ENCODE measurements at places on chromosomes 16 and 17.
A peak's percentile ranks its signal among the peaks of the same experiment; 100 is the strongest.

DNA sequence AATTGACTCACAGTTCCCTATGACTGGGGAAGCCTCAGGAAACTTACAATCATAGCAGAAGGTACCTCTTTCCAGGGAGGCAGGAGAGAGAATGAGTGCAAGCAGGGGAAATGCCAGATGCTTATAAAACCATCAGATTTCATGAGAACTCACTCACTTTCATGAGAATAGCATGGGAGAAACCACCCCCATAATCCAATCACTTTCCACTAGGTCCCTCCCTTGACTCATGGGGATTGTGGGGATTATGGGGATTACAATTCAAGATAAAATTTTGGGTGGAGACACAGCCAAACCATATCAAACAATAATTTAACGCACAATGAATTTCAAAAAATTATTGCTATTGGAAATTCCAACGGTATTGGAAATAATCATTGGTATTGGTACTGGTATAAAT is 15.1 kb downstream of the ABCA9 start:
- DNase-seq, result no peak

- no peak for DNase-seq
Measured at GRCh38 chr17:80660527-80661198, 116.0 kb downstream of the RPTOR start.

DNA sequence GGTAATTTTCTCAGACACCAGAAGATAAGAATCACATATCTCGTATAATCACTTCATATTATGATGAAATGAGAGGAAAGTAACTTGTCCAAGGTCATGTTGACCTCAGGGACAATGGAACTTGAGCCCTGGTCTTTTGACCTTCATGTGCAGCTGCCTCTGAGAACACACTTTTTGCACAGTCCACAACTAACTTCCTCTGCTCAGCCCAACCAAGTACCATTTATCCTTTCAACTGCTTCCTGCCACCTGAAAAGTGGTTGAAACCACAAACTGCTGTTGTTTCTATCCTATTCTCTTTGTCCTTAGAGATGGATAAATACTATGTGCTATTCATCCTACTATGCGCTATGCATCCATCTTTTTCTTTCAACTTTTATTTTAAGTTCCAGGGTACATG is 2.3 kb upstream of the CCL1 start:
- peak; percentile 42 for DNase-seq

DNA sequence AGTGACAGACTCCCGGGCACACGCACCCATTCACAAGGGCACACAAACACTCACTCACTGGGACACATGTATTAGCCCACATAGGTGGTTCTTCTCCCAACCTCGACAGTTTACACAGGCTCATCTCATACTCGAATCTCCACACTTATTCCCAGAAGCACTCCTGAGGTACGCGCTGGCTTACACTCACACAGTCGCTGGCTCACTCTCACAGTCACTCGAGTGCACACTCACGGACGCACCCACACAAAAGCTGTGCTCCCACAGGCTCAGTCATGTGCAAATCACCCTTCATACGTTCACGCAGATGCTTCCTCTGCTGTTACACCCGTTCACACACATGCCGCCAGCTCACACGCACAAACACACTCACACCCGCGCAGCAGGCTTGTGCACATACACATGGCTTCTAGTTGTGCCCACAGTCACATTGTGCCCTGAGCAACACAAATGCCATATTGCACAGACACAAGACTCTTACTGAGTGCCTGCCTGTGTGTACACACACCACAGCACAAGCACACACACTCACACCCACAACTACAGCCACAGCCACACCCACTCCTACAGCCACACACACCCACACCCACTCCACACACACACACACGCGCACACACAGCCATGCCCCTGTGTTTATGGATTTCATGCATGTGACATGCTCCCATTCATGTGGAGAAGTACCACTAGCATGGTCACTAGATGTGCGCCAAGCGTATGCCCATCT is 8.4 kb upstream of the PRR29 start:
- DNase-seq, result no peak

DNA sequence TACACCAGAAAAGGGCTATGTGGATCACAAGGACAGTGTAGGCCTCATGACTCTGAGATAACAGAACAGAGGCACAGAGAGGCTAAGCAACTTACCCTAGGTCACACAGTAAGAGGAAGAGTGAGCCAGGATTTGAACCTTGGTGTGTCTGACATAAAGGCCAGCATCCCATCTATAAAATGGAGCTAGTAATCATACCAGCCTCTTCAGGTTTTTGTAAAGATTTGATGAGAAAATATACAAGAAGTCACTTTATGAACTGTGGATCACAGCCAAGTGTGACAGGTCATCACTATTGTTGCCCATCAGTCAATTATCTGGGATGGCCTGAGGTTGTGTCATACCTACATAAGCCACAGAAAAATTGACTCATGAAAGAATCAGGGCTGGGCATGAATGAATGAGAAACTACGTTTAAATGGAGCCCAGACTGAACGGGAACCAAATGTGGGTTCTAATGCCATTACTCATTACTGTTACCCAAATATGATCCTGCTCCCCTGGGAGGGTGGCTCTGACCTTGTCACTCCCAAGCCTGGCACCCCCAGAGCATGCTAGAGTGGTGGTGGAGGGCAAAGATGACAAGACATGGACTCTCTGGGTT is 21.0 kb downstream of the FBXO39 start:
- DNase-seq, result no peak

DNA sequence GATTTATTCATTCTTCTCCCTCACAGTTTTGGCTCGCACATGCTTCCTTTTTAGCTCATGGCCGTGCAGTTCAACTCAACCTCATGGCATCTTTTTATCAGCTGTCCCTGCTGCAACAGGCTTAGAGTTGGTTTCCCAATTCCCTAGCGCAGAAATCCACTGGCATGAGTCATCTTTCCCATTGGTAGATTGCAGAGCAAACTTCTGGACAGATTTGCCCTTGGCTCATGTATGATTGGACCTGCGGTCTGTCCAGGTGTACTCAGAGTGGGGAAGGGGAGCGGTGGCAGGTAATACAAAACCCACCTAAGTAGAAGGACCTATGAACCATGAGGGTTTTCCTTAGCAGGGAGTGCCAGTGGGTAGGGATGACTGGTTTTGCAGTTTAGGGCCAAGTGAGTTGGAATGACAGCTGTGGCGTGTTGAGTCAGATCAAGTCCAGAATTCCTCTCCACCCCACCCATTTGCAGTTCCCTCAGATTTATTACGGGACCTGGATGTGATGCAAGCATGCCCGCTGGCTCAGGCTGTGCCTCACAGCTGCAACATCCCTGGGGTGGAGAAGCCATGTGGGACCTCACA is 584.7 kb downstream of the WWOX start:
- no peak for DNase-seq

- no peak for DNase-seq
Measured at GRCh38 chr16:51919736-51920135, 627.2 kb downstream of the TOX3 start.

- DNase-seq, result no peak
Measured at GRCh38 chr16:71767060-71767900, 41.4 kb downstream of the AP1G1 start.

DNA sequence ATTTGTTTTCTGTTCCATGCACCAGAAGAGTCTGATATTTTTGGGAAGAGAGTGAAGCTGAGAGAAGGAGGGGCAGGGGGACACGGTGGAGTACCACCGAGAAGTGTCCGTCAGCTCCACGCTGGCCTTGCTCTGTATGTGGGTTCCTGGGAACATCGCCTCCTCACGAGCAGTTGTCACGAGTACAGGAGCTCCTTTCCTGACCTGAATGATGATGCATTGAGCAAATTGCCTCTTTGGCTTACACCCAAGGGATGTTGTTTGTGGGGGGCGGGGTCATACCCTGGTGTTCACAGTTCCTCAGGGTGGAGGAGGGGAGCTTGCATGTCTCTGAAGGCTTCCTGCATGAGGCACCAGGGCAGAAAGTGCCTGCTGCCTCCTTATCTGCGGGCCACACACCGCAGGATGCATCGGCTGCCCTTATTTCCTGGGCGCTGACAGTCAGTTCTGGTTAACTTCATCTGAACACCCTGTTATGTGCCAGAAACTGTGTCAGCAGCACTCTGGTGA is 36.2 kb downstream of the RGS9 start:
- DNase-seq, result peak; percentile 89

- no peak for DNase-seq
Measured at GRCh38 chr17:882827-883585, 96.6 kb downstream of the NXN start.

DNA sequence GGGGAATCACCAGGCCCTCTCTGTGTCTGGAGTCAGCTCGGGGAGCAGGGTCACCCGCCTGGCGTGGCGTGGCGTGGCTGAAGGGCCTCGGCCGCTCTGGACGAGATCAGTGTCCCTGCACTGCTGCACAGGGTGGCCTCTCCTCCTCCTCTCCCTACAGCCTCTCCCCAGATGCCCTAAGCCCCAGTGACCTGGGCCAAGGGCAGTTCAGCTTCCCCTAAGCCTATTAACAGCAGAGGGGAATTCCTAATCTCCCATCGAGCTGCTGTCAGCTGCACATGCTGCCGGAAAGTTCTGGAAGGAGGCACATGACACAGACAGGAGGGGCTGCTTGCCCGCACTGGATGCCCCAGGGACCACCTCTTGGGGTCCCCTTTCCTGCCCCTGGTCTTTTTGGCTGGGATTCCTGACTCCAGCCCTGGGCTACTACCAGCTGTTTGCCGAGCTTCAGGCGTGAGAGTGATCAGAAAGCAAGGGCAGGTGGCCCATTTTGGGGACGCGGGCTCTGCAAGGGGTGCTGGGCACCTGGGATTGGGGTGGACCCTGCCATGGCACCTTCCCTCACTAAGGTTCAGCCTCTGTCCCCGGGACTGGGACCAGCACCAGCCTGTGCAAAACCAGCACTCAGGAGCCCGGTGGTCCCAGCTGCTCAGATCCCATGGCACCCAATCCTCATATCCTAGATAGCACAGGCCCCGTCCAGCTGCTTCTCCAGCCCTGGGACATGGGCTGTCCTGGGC is 794 bp downstream of the PDE6G start:
- no peak for DNase-seq

- no peak for DNase-seq
Measured at GRCh38 chr17:19494961-19495806, 38.5 kb upstream of the SLC47A1 start.

DNA sequence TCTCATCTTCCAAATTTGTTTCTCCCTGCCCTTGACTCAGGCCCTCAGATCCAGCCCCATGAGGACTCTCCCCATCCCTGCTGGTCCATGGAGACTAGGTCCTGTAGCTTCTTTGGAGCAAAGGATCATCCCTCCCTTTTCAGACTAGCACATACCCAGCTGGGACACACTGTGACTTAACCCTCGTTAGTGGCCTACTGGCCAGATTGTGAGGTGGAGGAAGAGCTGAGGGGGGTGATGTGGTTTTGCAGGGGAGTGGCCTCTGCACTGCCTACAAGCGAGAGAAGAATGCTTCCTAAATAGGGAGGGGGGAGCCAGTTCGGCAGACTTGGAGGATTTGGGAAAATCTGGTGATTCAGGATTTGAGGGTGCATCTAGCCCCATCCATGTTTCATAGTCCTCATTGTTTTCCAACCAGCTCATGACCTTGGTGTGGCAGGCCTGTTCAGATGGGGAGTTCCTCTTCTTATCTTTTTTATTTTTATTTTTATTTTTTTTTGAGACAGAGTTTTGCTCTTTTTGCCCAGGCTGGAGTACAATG is 47.8 kb upstream of the SLC47A1 start:
- no peak for DNase-seq

DNA sequence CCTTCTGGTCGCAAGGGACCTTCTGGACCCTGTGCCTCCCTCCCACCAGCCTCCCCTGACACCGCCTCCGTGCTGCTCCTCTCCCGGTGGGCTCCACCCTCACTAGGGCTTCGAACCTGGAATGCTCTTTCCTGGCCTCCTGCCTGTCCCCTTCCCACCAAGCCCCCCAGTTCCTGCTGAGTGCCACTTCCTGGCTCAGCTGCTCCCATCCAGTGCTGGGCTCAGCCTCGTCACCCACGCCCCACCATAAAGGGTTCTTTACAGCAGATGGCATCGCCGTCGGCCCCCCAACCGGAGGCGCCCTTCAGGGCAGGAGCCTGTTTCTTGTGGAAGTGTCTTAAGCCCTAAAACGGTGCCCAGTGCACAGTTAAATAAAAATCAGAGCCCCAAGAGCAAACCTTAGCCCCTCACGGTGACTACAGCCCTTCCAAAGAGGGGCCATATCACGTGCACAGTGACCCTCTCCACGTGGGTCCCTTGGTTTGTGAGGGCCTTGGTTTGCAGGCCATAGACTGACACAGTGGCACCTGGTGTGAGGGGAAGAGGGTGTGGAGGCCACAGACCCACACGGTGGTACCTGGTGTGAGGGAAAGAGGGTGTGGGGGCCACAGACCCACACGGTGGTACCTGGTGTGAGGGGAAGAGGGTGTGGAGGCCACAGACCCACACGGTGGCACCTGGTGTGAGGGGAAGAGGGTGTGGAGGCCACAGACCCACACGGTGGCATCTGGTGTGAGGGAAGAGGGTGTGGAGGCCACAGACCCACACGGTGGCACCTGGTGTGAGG is 111.4 kb downstream of the METRNL start:
- DNase-seq, result peak; percentile 9

DNA sequence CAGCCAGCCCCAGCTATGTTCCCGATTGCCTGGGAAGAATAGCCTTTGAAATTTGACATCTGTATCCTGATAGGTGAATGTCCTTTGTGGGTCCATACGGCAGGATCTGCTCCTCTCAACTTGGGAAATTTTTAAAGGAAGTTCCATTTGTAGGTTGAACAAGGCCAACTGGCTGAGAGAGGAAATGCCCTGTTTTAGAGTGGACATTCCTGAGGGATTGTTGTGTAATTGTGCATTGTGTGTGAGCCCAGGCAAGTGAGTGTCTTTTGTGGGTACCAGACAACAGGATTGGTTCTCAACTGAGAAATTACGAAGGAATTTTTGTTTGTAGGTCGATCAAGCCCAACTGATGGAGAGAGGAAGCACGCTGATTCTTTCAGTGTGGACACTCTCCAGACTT is 2.6 kb upstream of the CPHXL2 start:
- DNase-seq, result no peak

- DNase-seq, result no peak
Measured at GRCh38 chr16:14600164-14600563, 29.9 kb downstream of the PARN start.

DNA sequence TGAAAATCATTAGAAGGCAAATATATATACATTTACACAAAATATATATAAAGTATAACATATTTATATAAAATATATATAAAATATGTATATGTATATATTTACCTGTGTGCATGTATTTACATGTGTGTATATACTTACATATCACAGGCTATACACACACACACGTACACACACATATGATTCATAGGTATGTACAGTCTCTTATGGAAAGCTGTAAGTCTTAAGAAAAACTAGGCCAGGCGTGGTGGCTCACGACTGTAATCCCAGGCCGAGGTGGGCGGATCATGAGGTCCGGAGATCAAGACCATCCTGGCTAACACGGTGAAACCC is 14.7 kb downstream of the TOM1L2 start:
- no peak for DNase-seq

GRCh38 chr17:36602030-36602748 is 806 bp downstream of the MRM1 start:
- peak; percentile 34 for DNase-seq

Data from activated CD8-positive, alpha-beta T cell treated with anti-CD3 and anti-CD28 coated beads, Interleukin-2, amount 10 ng/mL, durations not matched to agents 7 days and 5 days (primary cell).